ENCODE measurements at places on chromosomes 3 and 15.

GRCh38 chr3:52456169-52456799 lies 880 bp downstream of the NISCH start:
- DNase-seq: peak; percentile 40

DNA sequence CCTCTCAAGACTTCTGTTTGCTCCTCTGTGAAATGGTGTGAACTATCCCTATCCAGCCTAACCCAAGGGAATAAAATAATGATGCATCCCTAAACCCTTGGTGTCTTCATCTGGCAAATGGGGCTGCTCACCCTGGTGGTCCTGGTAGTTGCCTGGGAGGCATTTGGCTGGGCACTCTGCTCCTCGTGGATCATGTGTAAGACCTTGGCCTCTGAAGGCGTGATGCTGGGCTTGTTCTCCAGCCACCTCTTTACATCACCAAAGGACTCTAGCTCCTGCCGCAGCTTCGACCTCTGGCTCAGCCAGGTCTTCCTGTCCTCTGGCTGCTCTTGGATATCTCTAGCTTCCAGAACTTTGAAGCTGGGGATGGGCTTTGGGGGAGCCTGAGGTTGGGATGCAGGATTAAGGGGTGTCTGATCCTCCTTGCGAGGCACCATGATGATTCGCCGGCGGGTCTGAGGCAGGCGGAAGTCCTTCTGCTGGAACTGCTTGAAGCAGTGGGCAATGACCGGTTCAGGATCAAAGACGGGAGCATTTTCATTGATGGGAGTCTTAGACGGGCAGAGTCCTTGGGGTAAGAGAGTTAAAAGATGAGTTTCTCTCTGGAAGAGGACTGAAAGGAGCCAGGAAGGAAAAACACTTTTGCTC lies 7.1 kb downstream of the EFCAB12 start:
- DNase-seq: no peak

DNA sequence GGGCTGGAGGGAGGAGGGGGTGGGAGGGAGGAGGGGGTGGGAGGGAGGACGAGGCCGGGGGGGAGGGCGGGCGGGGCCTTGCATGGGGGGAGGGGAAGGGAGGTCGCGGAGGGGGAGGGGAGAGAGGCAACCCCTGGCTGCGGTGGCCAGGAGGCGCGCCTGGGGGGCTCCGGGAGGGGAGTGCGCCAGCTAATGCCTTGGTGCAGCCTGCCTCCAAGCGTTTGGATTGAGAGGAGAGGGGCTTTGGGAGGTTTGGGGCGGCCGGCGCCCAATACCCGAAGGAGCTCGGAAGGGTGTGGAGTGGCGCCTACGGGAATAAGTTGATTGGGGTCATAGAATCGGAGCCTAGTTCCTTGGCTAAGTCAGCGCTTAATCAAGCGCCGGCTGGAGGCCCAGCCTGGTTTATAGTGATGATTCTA lies 557 bp downstream of the TFG start:
- DNase-seq: peak; percentile 54

DNA sequence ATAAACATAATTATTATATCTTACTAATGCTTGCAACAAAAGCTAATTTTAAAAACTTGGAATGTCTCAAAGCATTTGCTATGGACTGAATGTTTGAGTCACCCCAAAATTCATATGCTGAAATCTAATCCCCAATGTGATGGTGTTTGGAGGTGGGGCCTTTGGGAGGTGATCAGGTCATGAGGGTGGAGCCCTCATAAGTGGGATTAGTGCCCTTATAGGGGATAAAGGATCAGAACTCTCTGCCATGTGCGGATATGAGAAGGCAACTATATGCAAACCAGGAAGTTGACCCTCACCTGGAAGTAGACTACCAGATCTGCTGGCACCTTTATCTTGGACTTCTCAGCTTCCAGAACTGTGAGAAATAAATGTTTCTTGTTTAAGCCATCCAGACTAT lies 137.7 kb downstream of the LIPC start:
- no peak for DNase-seq

- DNase-seq: no peak
Measured at GRCh38 chr15:71333839-71334238, 218.6 kb downstream of the THSD4 start.

DNA sequence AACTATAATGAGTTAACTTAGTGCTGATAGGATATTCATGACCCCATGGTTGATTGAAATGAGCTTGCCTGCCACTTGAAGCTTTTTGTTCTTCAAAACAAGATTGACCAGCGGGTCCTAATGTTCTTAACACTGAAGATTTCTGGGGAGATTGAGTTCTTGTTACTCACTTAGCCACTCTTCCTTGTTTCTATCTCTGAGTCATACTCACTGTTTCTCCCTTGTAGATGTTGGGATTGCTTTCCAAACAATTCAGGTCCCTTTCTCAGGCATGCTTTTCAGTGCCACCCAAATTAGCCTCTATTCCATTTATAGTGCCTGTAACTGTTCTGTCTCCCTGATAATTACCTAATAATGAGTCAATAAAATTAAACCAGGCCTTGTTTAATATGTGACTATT lies 517.0 kb downstream of the SQOR start:
- no peak for DNase-seq

DNA sequence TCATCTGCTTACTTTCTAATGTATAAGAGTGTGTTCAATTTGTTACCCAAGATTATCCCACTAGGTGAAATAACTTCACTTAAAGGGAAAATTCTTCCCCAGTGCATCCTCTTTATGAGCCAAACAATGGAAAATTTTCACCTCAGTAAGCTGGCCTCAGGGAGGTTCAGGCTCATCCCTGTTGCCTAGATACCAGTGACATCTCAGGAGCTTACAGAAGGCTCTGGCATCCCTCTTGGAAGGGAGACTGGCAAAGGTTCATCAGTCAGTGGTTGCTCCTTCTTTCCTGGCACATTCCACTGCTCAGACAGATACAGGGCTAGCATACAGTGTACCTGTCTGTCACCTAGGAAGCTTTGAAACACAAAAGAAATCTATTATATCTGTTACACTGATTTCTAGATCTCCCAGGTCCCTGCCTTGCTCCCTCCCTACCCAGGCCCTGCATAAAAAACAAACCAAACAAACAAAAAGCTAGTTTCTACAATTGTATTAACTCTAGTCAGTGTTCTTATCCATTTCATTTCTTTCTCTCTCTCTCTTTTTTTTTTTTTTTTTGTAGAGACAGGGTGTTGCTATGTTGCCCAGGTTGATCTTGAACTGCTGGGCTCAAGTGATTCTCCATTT lies 1.7 kb downstream of the IP6K2 start:
- no peak for DNase-seq

DNA sequence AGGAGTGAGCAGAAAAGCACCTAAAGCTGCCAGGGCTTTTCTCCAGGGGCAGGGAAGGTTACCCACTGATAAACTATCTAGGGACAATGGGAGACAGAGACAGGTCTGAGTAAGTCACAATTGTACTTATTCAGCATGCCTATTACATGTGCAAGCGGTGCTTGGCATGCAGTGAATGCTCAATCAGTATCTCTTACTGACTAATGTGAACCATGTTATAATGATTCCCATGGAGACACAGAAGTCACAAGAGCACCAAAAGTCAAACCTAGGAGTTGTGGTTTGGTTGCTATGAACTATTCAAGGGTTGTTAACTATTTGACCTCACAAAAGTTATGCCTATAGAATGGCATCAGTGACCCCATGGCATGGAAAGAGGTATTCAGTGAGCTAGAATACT lies 50.0 kb upstream of the RASGRP1 start:
- no peak for DNase-seq

DNA sequence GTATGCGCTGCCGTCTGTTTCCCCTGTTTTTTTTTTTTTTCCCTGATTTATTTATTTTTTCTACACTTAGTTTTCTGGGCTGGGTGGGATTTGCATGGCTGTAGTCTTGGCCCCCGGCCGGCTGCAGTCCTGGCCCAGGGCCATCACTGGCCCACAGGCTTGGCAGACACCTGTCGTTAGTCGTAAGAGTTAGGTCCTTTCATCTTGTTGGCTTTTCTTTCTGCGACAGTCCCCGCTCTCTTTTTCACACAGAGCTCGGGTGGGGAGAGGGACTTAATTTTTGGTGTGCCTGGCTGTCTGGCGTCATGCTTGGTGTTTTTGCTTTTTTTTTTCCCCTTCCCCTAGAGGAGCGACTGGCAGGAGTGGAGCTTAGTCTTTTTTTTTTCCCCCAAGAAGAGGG lies 183.4 kb downstream of the KLF13 start:
- DNase-seq: no peak

DNA sequence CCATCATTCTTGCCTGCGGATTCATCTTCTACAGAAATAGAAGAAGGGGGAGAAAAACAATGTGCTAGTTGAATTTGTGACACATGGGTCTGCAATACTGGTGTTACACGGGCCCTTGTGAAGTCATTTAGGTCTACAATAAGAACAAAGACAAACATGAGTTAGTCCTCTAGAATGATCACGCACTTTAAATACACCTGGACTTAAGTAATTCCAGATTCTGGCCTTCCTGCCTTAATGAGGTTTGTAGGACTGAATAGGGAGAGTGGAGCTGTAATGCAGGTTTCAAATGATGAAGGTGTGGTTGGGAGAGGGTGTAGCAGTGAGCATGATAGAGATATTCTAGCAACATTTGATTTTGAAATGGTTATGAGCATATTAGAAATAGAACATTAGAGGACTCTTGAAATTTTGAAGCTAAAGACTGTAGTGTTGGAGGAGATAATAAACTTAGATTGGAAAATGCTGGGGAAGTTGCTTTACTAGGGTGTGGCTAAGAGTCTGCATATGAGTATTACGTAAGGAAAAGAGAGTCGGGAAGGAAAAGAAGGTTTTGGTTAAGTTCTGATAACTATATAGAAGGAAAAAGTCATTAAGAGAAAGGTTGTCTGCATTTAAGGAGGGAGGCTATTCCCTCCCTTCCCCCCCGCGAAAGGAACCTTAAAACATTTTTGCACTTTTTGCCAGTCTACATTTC lies 606 bp downstream of the EIF2A start:
- peak; percentile 36 for DNase-seq

DNA sequence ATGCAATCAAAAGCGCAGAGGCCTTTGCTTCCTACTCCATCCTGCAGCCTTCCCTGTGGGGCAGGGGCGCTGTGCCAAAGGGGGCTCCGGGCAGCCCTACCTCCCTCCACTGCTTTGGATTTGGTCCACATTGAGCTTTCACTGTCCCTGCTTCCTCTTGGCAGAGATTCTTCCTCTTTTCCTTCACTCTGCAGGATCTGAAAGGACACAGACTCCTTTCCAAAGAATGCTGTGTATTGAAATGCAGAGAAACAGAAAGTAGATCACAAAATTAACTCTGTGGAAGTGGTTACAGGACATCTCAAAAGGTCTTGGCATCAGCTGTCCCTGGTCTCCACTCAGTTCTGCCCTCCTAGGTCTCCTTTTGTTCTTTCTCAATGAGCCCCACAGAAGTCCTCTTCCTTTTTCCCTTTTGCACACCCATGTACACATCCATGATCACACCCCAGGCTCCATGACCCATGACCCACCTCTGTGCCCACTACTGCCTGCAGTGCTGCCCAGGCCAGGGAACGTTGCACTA lies 64.1 kb downstream of the CCR1 start:
- no peak for DNase-seq

DNA sequence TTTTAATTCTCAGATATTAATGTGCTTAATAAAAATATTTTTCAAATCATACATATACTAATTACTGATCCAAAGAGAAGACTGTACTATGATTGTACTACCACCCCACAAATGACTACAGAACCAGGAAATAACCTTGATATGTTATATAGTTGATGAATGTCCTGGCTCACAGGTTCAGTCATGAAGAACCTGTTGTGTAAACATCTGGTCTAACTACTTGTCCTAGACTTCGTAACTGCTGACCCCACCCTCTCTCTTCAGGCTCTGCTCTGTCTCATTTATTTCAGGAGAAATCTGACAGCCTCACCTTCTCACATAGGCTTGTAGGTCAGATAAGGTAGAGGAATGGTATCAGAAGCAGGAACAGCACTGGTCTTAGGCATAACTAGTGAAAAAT lies 14.7 kb upstream of the CSTA start:
- DNase-seq: no peak

GRCh38 chr15:43792761-43793476 lies 799 bp downstream of the SERF2 start:
- DNase-seq: peak; percentile 49

GRCh38 chr3:5768281-5768945 lies 580.9 kb downstream of the EDEM1 start:
- DNase-seq: no peak

DNA sequence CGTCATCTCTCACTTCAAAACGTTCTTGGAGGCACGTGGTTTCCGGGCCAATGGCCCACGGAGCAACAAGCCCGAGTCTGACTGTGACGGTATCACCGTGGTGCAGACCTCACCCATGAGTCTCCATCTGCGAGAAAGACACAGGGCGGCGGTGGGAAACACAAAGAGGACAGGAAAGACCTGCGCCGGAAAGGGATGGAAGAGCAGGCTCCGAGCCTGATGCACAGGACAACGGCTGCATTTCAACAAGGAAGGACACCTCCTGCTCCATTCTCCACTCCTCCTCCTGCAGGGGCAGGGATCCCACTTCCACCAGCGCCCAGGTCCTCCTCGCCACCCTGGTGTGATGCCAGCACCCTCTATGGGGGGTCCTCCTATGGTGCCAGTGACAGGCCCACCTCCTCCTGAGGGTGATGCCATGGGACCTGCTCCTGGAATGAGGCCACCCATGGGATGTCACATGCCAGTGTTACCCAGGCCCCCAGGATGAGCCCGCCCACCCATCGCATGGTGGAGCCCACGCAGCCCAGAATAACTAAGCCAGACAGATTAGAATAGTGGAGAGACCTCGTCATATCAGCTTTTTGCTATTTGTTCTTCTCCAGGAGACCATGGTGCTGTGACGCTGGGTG lies 73.0 kb upstream of the PCSK6 start:
- no peak for DNase-seq

- DNase-seq: no peak
Measured at GRCh38 chr3:52830535-52831258, at the start of gene ITIH4. Gene ITIH4, minus strand, starts transcription at chr3:52830672. Its CDS starts 30 bp downstream, at chr3:52830642.
